ENCODE measurements at places on chromosomes 7 and 10. TPM values are rescaled to one million over a fixed set of nuclear protein-coding genes. Genes with fewer than 3 reads are reported as not detected.

The MMD2 gene
- total RNA-seq: not detected

DNA sequence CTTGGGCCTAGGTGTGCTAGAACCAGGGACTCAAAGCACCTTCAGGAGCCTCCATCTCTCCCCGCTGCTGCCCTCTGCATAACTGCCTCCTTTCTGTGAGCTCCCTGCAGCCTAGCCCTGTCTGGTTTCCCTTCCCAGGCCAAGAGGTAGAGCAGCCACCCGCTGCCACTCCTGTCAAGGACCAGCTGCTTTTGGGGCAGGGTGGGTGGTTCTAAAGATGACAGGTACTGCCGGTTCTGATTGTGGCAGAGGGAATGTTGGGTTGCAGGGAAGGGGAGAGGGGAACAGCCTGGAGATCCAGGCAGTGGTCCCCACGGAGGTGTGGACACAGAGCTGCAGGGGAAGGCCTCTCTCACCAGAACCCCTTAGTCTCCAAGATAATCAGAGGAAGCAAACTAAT lies 3.7 kb upstream of the FLNC start:
- no peak for DNase-seq

The ABCB1 gene
- total RNA-seq: 21.7 TPM

The CDK14 gene
- 174 TPM for total RNA-seq

GRCh38 chr7:137774793-137775201 lies 72.0 kb downstream of the DGKI start:
- DNase-seq: no peak

DNA sequence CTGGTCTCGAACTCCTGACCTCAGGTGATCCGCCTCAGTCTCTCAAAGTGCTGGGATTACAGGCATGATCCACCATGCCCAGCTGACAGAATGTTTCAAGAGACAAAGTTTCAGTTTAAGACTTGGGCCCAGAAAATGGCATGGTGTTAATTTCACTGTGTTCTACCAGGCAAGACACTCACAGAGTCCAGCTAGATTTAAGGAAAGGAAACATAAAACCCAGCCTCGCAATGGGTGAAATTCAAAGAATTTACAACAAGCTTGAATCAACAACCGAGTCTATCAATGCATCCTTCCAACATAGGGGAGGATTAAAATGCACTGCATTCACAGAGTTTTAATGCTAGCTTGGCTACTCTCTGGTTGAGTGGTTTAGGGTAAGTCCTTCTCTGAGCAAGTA lies 764.0 kb downstream of the XPNPEP1 start:
- no peak for DNase-seq

DNA sequence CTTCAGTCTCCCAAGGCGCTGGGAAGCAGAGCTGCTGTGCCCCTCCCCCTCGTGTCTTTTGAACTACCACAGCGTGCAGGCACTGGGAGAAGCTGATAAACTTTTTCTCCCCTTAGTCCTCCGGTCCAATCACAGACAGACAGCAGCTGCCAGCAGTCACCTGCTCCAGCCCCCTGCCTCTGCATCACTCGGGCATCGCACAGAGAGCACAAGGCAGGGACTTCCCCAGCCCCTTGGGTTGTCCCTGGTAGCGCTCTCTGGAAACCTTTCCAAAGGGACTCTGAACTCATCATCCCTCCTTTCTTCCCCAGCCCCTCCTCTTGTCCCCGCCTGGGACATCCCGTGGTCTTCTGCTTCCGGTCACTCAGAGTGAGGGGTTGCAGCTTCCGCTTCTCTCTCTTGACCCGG lies 1.4 kb upstream of the NEUROG3 start:
- no peak for DNase-seq

The CLRN3 gene
- not detected for total RNA-seq

GRCh38 chr10:22067091-22067490 lies 63.6 kb upstream of the DNAJC1 start:
- no peak for DNase-seq

DNA sequence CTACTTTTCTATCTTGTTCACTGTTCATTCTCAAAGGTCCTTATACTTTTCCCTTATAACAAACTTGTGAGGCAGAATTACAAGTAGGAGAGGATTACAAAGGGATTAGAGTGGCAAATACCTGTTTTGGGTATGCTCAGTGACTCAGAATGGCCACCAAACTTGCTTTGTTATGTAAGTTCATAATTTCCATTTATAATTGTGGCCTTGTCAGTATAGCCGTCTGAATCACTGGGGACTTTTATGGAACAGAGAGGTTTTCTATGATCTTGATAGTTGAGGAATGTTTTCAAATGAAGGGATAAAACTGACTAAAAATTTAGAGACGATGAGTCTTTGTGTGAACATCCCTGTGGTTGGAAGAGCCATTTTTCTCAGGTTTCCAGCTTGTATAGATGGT lies 116.2 kb downstream of the SND1 start:
- no peak for DNase-seq

DNA sequence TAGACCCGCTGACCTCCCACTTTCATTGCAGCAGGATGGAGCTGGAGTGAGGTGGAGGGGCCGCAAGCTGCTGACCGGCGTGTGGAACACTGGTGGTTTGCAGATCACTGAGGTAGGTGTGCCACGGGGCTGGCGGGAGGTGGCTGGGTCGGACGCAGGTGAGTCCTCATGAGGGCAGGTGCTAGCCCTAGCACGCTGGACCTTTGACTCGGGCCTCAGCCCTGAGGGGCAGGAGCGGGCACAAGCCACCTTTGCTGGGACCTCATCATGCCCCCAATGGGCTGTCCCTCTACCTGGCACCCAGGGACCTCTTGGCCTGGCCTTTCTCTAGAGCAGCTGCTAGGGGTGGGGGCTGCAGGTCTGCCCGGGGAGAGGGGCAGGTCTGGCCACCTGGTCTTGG lies 93.3 kb downstream of the ZMIZ1 start:
- DNase-seq: no peak

The NUTM2E gene
- 0.63 TPM for total RNA-seq

DNA sequence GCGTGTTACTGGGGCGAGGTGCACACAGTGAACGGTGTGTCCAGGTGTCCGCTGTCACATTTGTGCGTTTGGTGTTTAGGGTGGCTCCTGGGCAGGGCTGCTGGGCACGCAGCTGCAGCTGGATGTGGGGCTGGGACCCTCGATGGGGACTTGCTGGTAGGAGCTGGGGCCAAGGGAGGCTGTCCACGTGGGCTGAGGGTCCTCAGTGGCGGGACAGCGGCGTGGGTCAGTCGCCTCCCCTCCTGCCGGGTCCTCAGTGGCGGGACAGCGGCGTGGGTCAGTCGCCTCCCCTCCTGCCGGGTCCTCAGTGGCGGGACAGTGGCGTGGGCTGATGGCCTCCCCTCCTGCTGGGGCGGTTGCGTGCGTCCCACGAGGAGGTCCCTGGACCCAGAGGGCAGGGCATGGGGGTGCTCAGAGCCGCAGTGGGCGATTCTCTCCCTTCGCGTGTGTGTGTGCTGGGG lies 68.5 kb downstream of the INPP5A start:
- no peak for DNase-seq

GRCh38 chr7:118006979-118007378 lies 133.7 kb upstream of the CTTNBP2 start:
- DNase-seq: no peak

DNA sequence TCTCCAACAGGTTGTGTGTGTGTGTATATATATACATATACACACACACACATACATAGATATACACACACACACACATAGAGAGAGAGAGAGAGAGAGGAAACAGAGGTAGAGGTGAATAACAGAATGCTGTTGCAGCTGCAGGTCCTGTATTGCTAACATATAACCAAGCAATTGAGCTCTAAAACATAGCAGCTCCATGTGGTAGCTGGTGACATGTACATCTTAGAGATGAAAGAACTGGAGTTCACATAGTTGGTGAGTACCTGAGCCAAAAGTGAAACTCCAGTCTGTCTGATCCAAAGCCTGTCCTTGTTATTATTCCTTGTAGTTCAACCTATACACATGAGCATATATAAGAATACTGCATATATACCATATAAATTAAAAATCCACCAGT lies 152.9 kb upstream of the CSTF2T start:
- DNase-seq: no peak

- DNase-seq: no peak
Observed at GRCh38 chr7:108104324-108104723, 25.8 kb downstream of the LAMB4 start.

- DNase-seq: no peak
Observed at GRCh38 chr10:72096115-72097000, 8.0 kb upstream of the SPOCK2 start.

- DNase-seq: no peak
Observed at GRCh38 chr7:136303162-136303561, 326.0 kb upstream of the MTPN start.

The NODAL gene
- not detected for total RNA-seq

The EVX1 gene
- not detected for total RNA-seq

GRCh38 chr7:158328376-158329013 lies 259.1 kb downstream of the PTPRN2 start:
- no peak for DNase-seq

DNA sequence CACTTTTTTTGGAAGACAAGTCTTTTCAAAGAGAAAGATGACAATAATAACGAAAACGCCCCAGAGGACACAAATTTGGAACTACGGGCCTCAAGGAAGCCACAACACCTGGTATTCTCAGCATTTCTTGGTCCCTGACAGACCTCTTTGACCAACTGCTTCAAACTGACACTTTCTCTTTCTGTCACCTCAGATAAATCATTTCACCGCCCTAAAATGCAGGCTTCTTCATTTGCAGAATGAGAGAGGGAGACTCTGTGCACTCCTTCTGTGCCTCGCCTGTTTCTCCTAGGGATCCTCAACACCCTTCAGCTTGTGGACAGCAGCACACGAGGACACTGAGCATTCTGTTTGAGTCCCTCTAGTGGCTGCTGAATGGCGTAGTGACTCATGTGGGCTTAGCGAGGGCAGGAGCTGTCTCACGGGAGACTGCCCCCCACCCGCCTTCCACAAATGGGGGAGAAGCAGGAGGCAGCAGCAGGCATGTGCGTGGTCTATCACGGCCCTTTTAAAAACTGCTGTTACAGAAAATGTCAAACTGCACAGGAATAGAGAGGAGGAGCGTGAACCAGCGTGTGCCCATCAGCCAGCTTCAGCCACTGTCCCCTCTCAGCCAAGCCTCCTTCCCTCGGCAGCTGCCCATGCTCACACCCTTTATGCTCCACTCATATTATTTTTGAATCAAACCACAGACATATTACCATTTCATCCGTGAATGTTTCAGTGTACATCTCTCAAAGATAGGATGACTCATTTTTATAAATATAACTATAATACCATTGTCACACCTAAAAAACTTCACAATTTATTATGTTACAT lies 41.4 kb downstream of the GSDME start:
- DNase-seq: peak; percentile 56

- DNase-seq: peak; percentile 16
Observed at GRCh38 chr10:26621889-26622711, 75.4 kb upstream of the PDSS1 start.

- no peak for DNase-seq
Observed at GRCh38 chr10:92438220-92438619, 135.7 kb downstream of the IDE start.

GRCh38 chr7:151889406-151890354 lies 12.8 kb upstream of the PRKAG2 start:
- no peak for DNase-seq

DNA sequence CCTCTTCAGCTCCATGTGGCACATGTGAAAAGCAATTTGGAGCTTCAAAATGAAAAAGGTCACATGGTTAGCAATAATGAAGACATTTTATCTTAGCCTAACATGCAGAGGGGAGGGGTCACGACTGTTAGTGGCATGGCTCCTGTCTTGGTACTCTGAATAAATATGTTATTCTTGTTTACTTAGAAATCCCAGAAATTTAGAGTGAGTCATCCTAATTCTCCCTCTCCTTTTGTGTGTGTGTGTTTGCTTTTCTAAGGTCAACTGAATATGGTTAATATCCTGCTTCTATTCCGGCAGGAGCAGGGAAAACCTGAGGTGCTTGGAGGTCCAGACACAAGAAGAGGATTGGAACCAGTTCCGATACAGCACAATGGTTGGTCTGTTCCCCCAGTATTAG lies 17.6 kb downstream of the BCCIP start:
- no peak for DNase-seq

- DNase-seq: no peak
Observed at GRCh38 chr10:119078422-119079179, 2.0 kb downstream of the EIF3A start.

GRCh38 chr7:65983965-65984658 lies 2.1 kb upstream of the GUSB start:
- DNase-seq: no peak

DNA sequence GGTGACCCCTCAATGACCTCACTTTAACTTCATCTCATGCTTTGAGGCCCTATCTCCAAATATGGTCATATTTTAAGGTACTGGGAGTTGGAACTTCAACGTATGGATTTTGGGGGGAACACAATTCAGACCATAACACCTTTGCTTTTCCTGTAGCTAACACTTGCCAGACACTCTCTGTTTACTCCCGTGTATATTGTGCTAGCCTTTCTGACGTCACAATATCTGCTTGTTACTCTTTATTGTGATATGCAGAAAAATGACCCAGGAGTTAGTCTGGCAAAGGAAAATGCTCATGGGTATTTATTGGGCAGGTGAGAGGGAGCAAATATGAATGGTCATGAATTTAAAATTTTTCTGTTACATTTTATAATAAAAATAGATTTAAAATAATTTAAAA lies 45.7 kb upstream of the KCND2 start:
- DNase-seq: no peak

- no peak for DNase-seq
Observed at GRCh38 chr7:116859323-116859722, 3.1 kb upstream of the CAPZA2 start.

DNA sequence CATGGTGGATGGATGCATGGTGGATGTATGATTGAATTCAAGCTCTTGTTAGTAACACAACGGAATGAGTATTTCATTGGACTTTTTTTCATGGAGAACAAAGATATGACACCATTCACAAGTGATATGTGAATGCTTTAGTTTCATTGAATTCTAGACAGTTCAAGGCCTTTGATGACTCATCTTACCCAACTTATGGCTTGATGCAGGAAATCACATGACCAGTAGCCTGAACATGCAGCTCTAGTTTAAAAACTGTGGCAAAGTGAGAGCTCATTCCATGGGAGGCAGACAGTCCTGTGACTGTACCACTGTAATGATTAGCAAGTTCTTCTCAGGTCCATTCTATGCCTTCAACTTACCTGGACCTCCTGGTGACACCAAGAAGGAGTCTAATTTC lies 1239.3 kb downstream of the TYW1 start:
- no peak for DNase-seq

GRCh38 chr7:15669443-15670090 lies 16.9 kb downstream of the MEOX2 start:
- no peak for DNase-seq

DNA sequence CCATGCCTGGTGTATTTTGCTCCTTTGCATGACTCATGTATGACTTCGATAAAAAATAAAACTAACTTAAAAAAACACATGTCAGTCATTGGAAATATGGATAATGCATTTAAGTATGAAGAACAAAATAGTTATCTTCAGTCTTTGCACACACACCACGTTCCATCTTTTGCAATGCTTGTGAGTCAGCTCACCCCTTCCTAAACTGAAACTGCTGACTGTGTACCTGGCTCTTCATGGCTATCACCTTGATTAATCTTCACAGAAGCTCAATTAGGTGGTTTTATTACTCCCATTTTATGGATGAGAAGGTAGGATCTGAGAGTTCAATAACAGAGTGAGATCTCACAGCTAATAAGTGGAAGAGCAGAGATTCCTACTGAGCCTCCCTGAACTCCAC lies 79.5 kb downstream of the CARD11 start:
- DNase-seq: no peak

GRCh38 chr10:10872764-10873163 lies 144.9 kb upstream of the CELF2 start:
- no peak for DNase-seq

The EBF3 gene
- total RNA-seq: 0.07 TPM

The HMX3 gene
- total RNA-seq: not detected
